T-helper 17 cell (primary cell): ENCODE measurements at places on chromosomes 4 and X. TPM values are rescaled to one million over a fixed set of nuclear protein-coding genes. Genes with fewer than 3 reads are reported as not detected.

DNA sequence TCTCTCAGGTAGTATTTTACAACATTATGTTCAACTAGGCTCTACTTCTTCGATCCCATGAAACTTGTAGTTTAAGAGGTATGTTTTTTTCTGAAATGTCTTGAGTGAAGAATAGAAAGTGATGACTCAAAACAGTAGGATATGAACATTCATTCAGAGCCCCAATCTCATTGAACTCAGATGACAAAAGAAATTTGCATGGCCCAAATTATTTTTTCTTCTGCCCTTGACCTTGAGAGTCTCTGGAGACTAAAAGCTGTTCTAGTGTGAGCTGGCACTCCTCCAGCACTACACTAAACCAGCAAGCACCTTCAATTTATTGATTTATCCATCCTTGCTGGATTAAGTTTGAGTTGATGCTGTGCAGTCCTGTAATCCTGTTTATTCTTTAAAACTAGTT is 4.0 kb downstream of the DCLK2 start:
- H3K4me3 ChIP-seq = no peak overlapping the region
- H3K27me3 ChIP-seq = peaks cover 31% of the 10 kb centered on the region
- no peak overlapping the region for H3K27ac ChIP-seq
- no peaks in the 10 kb centered on the region for H3K4me1 ChIP-seq
- DNase-seq = no peak

The MAGEC1 gene
- total RNA-seq = not detected

- no peak overlapping the region for H3K27ac ChIP-seq
- no peak for DNase-seq
- H3K36me3 ChIP-seq = no peaks in the 10 kb centered on the region
- H3K4me3 ChIP-seq = no peak overlapping the region
- H3K27me3 ChIP-seq = peaks cover 36% of the 10 kb centered on the region
- H3K4me1 ChIP-seq = no peaks in the 10 kb centered on the region
Observed at GRCh38 chr4:174152717-174153466, 130.6 kb downstream of the FBXO8 start.

The PTTG2 gene
- total RNA-seq = not detected

GRCh38 chrX:132022198-132022966 is 720 bp upstream of the STK26 start:
- no peaks in the 10 kb centered on the region for H3K36me3 ChIP-seq
- H3K4me1 ChIP-seq = peaks cover 13% of the 10 kb centered on the region
- peak overlapping the region; percentile 92 for H3K4me3 ChIP-seq
- H3K27ac ChIP-seq = no peak overlapping the region
- H3K27me3 ChIP-seq = no peaks in the 10 kb centered on the region

The CRMP1 gene
- total RNA-seq = not detected

DNA sequence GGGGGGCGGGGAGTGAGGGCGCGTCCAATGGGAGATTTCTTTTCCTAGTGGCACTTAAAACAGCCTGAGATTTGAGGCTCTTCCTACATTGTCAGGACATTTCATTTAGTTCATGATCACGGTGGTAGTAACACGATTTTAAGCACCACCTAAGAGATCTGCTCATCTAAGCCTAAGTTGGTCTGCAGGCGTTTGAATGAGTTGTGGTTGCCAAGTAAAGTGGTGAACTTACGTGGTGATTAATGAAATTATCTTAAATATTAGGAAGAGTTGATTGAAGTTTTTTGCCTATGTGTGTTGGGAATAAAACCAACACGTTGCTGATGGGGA is 1.1 kb downstream of the HTT start:
- peak overlapping the region; percentile 65 for H3K27ac ChIP-seq
- peak overlapping the region; percentile 94 for H3K4me3 ChIP-seq
- no peaks in the 10 kb centered on the region for H3K36me3 ChIP-seq
- H3K27me3 ChIP-seq = no peaks in the 10 kb centered on the region
- peaks cover 29% of the 10 kb centered on the region for H3K4me1 ChIP-seq
- no peak for DNase-seq

- DNase-seq = no peak
- H3K27me3 ChIP-seq = peaks cover 23% of the 10 kb centered on the region
- H3K36me3 ChIP-seq = peaks cover 2% of the 10 kb centered on the region
- H3K27ac ChIP-seq = no peak overlapping the region
Observed at GRCh38 chr4:46390355-46391058, 579 bp upstream of the GABRA2 start.

GRCh38 chr4:165874072-165874790 is 1.2 kb downstream of the TLL1 start:
- H3K36me3 ChIP-seq = no peaks in the 10 kb centered on the region
- peaks cover 5% of the 10 kb centered on the region for H3K4me1 ChIP-seq

The VEGFC gene
- total RNA-seq = not detected

The PTCHD1 gene
- not detected for total RNA-seq

GRCh38 chrX:1418901-1419544 is 27.1 kb upstream of the SLC25A6 start:
- peaks cover 12% of the 10 kb centered on the region for H3K36me3 ChIP-seq
- no peaks in the 10 kb centered on the region for H3K27me3 ChIP-seq
- no peak for DNase-seq
- no peak overlapping the region for H3K27ac ChIP-seq

DNA sequence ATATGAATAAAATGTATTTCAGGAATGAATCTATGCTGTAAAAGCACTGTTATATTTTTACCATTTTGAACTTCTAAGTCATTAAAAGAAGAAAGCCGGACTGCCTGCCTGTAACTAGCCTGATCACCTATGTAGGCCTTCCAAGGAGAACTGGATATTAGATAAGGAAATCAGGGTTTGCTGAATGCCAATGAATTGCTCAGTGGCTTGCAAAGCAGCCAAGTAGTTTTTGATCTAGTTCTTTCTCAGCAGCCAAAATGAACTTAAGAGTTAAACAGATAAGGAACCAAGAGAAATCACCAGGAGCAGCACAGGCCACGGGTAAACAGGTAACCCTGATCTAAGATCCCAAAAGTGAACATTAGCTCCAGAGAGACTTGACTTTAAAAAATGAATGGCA is 3.3 kb downstream of the ANXA5 start:
- no peaks in the 10 kb centered on the region for H3K27me3 ChIP-seq
- H3K36me3 ChIP-seq = peaks cover 5% of the 10 kb centered on the region
- peaks cover 27% of the 10 kb centered on the region for H3K4me1 ChIP-seq

The GNRHR gene
- not detected for total RNA-seq

The NAA15 gene
- 62.1 TPM for total RNA-seq

GRCh38 chr4:151538963-151539362 is 130.0 kb downstream of the FHIP1A start:
- H3K27ac ChIP-seq = no peak overlapping the region
- peaks cover 3% of the 10 kb centered on the region for H3K36me3 ChIP-seq
- no peak overlapping the region for H3K4me3 ChIP-seq
- peaks cover 3% of the 10 kb centered on the region for H3K4me1 ChIP-seq
- H3K27me3 ChIP-seq = peaks cover 37% of the 10 kb centered on the region

DNA sequence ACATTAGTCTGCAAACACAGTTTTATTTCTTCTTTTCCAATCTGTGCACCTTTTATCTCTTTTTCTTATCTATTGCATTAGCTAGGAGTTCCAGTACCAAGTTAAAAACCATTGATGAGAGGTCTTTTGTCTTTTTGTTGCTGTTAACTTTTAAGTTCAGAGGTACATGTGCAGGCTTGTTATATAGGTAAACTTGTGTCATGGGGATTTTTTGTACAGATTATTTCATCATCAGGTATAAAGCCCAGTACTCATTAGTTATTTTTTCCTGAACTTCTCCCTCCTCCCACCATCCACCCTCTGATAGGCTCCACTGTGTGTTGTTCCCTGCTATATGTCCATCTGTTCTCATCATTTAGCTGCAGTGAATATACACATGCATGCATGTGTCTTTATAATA is 349.9 kb downstream of the PDHA2 start:
- no peaks in the 10 kb centered on the region for H3K27me3 ChIP-seq
- no peaks in the 10 kb centered on the region for H3K36me3 ChIP-seq
- no peak overlapping the region for H3K4me3 ChIP-seq
- DNase-seq = no peak
- no peak overlapping the region for H3K27ac ChIP-seq
- H3K4me1 ChIP-seq = no peaks in the 10 kb centered on the region

GRCh38 chrX:74160816-74161215 is 143.2 kb upstream of the ZCCHC13 start:
- no peak overlapping the region for H3K27ac ChIP-seq
- H3K36me3 ChIP-seq = peaks cover 5% of the 10 kb centered on the region
- peaks cover 2% of the 10 kb centered on the region for H3K4me1 ChIP-seq
- H3K4me3 ChIP-seq = no peak overlapping the region
- no peak for DNase-seq

- H3K4me1 ChIP-seq = peaks cover 37% of the 10 kb centered on the region
- peak overlapping the region; percentile 37 for H3K4me3 ChIP-seq
- H3K27me3 ChIP-seq = no peaks in the 10 kb centered on the region
- no peaks in the 10 kb centered on the region for H3K36me3 ChIP-seq
- H3K27ac ChIP-seq = peak overlapping the region; percentile 72
Observed at GRCh38 chr4:147779451-147779850, 47.6 kb downstream of the ARHGAP10 start.

GRCh38 chr4:56255820-56256219 is 131.5 kb downstream of the AASDH start:
- peaks cover under 1% of the 10 kb centered on the region for H3K4me1 ChIP-seq
- no peak for DNase-seq
- H3K27me3 ChIP-seq = peaks cover 37% of the 10 kb centered on the region
- H3K4me3 ChIP-seq = no peak overlapping the region

The C4orf33 gene
- 8.4 TPM for total RNA-seq

- no peak overlapping the region for H3K27ac ChIP-seq
- peaks cover 2% of the 10 kb centered on the region for H3K36me3 ChIP-seq
- peaks cover 6% of the 10 kb centered on the region for H3K4me1 ChIP-seq
- H3K27me3 ChIP-seq = peaks cover 61% of the 10 kb centered on the region
- no peak for DNase-seq
Observed at GRCh38 chr4:121791481-121791880, 9.6 kb upstream of the EXOSC9 start.

The TRPC5OS gene
- not detected for total RNA-seq

- no peak for DNase-seq
- H3K27me3 ChIP-seq = no peaks in the 10 kb centered on the region
- H3K36me3 ChIP-seq = no peaks in the 10 kb centered on the region
- H3K27ac ChIP-seq = no peak overlapping the region
Observed at GRCh38 chr4:180949424-180950213, 1293.6 kb upstream of the TENM3 start.

The IL13RA1 gene
- 0.94 TPM for total RNA-seq

DNA sequence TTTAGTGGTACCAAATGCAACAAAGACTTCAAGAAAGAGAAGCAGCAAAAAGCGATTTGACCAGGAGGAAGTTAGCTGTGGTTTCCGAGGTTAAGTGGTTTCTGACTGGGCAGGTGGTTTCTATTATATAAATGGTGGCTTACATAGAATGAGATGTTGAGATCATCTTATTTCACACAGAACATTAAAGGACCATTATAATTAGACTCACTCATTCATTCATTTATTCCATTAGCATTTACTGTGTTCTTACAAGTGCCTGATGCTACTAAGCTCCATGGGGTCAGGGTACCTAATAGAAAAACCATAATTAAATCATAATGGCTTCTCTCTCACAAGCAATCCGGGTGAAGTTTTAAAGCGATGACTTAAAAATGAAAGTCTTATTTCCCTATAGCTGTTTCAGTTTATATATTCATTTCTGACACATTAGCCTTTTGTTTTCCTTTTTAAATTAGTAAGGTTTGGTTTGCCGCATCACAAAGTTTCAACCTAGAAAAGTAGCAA is 10.6 kb downstream of the TSPAN6 start:
- H3K36me3 ChIP-seq = no peaks in the 10 kb centered on the region
- H3K4me3 ChIP-seq = peak overlapping the region; percentile 65
- DNase-seq = no peak

GRCh38 chr4:93396272-93396671 is 432.3 kb upstream of the ATOH1 start:
- DNase-seq = no peak
- no peak overlapping the region for H3K4me3 ChIP-seq
- H3K27me3 ChIP-seq = no peaks in the 10 kb centered on the region
- H3K27ac ChIP-seq = no peak overlapping the region
- no peaks in the 10 kb centered on the region for H3K36me3 ChIP-seq

- no peaks in the 10 kb centered on the region for H3K36me3 ChIP-seq
- no peak overlapping the region for H3K4me3 ChIP-seq
- no peak overlapping the region for H3K27ac ChIP-seq
- no peaks in the 10 kb centered on the region for H3K27me3 ChIP-seq
Observed at GRCh38 chr4:31005037-31005436, 284.9 kb downstream of the PCDH7 start.

GRCh38 chr4:3384771-3385710 is 56.7 kb upstream of the HGFAC start:
- no peak overlapping the region for H3K27ac ChIP-seq
- peaks cover 13% of the 10 kb centered on the region for H3K4me1 ChIP-seq
- no peak for DNase-seq
- H3K27me3 ChIP-seq = peaks cover 21% of the 10 kb centered on the region
- H3K4me3 ChIP-seq = peak overlapping the region; percentile 66
- H3K36me3 ChIP-seq = peaks cover 3% of the 10 kb centered on the region

DNA sequence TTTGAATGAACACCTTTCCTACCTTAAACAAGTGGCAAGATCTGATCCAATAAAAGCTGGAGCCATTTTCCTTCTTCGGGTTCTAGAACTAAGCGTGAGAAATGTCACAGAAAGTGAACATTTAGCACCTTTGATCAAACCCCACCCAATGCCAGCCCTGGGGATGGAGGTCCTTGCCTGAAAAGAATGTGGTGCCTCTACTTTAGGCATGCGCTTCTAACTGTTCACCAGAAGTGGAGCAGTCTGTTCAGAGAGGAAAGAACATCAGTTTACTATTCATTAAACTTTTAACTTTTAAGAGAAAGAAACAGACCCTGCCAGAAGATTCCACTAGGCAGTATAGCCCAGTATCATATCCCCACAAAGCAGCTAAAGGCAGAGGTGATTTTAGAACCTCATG is 75.9 kb downstream of the INTS12 start:
- no peaks in the 10 kb centered on the region for H3K36me3 ChIP-seq
- H3K27ac ChIP-seq = no peak overlapping the region

DNA sequence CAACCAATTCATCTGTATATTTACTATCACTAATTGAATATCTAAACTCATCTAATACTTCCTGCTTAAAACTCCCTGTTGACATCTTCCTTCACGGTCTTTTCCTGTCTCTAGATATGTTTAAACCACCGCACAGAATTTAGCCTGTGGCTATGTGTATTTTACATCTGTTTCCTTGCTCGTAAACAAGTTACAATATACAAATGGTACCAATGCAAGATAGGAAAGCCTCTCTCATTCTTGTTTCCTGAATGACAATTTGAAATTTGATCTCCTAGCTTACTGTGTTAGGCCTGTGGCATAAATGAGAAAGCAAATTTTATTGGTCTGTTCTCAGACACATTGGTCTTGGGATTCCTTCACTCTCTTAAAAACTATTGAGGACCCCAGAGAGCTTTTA is 89.7 kb upstream of the PCDH7 start:
- H3K4me1 ChIP-seq = no peaks in the 10 kb centered on the region
- DNase-seq = no peak
- no peaks in the 10 kb centered on the region for H3K27me3 ChIP-seq
- H3K36me3 ChIP-seq = no peaks in the 10 kb centered on the region
- H3K4me3 ChIP-seq = no peak overlapping the region

The CT45A9 gene
- not detected for total RNA-seq

DNA sequence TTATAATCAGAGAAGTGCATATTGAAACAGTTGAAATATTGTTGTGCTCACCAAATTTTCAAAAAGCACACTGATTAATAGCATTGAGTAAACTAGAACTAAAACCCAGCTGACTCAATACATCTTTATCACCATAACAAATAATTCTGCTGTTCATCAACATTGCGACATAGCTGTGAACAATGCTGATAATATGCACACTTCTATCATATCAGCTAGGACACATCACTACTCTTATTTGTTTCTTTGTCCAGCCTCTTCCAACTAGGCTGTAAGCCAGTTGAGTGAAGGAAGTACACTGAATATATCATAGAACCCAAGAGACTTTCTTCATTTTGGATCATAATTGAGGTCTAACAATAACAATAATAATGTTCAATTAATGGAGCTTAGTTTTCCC is 349.7 kb downstream of the IQCM start:
- no peak for DNase-seq
- H3K27ac ChIP-seq = no peak overlapping the region
- no peaks in the 10 kb centered on the region for H3K27me3 ChIP-seq
